Urothelium cell line (cell line): ENCODE measurements at places on chromosomes 7 and 10.
A peak's percentile ranks its signal among the peaks of the same experiment; 100 is the strongest.

DNA sequence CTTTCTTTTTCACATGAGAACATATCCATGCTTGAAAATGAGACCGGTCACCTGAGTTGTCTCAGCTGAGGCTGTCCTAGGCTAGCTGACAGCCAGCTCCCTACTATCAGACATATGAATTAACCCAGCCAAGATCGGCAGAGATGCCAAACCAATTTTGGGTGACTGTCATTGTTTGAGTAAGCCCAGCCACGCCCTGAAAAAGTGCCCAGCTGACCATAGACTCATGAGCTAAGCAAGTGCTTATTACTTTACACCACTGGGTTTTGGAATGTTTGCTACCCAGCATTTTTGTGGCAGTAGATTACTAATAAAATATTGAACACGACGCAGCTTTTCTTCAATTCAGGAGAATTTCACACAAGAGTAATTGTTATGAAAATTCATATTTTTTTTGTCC is 265.2 kb upstream of the LYZL1 start:
- DNase-seq: no peak

GRCh38 chr10:22271786-22272185 is 44.4 kb upstream of the COMMD3 start:
- DNase-seq: no peak

GRCh38 chr10:110115784-110116520 is 91.5 kb upstream of the MXI1 start:
- no peak for DNase-seq

DNA sequence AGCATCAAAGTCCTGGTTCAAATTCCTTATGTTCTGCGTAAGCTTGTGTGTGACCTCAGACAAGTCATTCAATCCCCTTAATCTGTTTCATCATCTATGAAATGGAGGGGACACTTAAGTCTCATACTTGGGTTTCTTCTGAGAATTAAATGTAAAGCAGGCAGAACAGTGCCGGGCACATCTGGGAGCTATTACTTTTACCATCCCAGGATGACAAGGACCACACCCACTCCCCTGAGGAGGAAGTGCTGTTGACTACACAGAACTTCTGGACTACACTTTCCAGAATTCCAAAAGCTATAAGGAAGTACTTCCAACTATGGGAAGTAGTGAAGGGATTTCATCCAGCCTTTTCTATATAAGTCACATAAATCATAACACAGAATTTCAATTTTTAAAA is 294.9 kb downstream of the IPMK start:
- DNase-seq: no peak

DNA sequence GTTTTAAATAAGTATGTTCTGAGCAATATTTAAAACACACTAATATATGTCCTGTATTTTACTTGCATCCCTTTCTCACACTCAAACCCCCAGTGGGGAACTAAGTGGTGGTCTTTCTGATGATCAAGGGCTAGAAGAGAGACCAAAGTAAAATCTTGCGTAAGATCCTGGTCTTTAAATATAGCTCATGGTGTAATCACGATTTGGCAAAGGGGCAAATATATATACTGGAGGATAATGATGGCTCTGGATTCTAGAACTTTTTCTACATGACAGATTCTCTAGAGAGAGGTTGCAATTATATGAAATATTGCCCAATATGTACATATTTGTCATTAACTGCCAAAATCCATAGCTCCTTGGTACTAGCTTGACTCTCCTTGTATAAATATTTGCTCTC is 438.3 kb downstream of the NXPH1 start:
- DNase-seq: no peak

GRCh38 chr7:43692582-43693373 is 36.5 kb downstream of the COA1 start:
- no peak for DNase-seq

DNA sequence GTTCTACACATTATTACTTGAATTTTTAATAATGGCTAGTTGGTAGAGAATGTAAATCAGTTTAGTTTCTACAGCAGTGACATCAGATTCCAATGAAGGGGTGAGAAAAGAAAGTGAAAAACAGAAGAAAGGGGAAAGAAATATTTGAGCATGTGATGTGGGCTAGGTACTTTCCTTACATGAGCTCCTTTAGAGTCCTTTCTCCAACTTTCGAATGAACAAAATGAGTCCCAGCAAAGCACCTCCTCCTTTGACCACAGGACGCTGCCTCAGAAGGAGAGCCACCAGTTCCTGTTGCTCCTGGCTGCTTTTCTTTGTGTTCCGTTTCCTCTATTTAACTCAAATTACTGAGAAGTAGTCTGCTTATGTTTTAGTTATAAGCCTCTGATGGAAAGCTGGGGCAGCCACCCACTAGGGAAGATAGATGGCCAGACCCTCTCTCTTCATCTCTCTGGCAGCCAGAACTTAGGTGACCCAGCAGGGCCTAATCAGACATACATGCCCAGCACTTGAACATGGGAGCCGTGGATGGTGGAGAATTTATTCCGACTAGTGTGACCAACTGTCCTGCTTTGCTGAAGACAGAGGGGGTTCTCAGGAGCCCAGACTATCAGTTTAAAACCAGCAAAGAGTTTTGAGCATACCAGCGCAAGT is 82.4 kb upstream of the NME8 start:
- DNase-seq: no peak

GRCh38 chr7:67429735-67430134 is 433.1 kb downstream of the TYW1 start:
- DNase-seq: no peak

- peak; percentile 37 for DNase-seq
Measured at GRCh38 chr10:91220954-91221675, 652 bp downstream of the PCGF5 start.
